Epithelial cell of prostate (primary cell): ENCODE measurements at places on chromosomes 13 and 19.

GRCh38 chr13:107554460-107554859 lies 660.9 kb downstream of the LIG4 start:
- DNase-seq = no peak

- no peak for DNase-seq
Measured at GRCh38 chr13:77310161-77310560, 16.7 kb downstream of the MYCBP2 start.

GRCh38 chr19:16139752-16140151 lies 3.7 kb upstream of the HSH2D start:
- DNase-seq = no peak

GRCh38 chr13:45162194-45162593 lies 38.7 kb downstream of the KCTD4 start:
- no peak for DNase-seq

DNA sequence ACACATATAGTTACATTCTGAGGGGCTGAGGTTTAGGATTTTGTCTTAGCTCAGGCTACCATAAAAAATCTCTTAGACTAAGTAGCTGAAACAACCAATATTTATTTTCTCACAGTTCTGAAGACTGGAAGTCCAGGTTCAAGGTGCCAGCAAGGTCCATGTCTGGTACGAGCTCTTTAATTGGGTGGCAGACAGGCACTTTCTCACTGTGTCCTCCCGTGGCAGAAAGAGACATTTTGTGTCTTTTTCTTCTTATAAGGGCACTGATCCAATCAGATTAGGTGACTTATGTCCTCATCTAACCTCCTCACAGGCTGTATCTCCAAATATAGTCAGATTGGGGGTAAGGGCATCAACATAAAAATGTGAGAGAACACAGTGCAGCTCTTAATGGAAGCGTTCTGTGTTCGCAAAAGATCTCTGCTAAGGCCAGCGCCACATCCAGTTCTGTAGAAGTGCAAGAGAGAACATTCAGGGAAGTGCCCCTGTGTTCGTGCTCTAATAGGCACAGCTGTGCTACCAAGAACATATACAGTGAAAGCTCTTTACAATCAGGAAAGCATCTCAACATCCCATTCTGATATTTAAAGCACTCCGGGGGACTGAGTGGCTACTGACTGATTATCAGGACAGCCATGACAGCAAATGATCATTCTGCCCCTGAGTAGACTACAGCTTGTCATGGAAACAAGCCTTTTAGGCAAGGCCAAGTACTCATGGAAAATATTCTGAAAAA lies 819.2 kb downstream of the LIG4 start:
- DNase-seq = no peak

- DNase-seq = no peak
Measured at GRCh38 chr13:66565279-66565678, 664.9 kb downstream of the PCDH9 start.

- no peak for DNase-seq
Measured at GRCh38 chr19:18725841-18726770, 42.6 kb downstream of the CRTC1 start.

DNA sequence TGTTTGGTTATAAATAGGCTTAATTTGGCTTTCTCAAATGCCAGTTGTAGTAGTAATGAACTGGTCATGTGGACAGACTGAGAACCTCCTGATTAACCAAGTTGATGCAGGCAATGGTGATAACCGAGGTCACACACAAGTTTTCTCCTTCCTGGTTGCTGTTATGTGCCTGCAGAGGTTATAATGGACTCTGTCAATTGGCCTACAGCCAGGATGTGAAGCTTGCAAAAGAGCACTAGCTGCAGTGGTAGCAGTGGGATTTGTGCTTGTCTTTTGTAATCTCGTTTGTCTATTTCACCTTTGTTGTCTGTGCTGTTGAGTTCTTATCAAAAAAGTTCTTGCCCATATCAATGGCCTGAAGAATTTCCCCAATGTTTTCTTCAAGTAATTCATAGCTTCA lies 20.6 kb downstream of the OR10H3 start:
- DNase-seq = no peak
